ENCODE measurements at places on chromosomes 7 and 10.
A peak's percentile ranks its signal among the peaks of the same experiment; 100 is the strongest.

GRCh38 chr7:14639801-14640200 is 262.8 kb downstream of the DGKB start:
- no peak overlapping the region for H3K27ac ChIP-seq
- H3K36me3 ChIP-seq, result no peaks in the 10 kb centered on the region
- H3K27me3 ChIP-seq, result no peaks in the 10 kb centered on the region
- no peak for DNase-seq

DNA sequence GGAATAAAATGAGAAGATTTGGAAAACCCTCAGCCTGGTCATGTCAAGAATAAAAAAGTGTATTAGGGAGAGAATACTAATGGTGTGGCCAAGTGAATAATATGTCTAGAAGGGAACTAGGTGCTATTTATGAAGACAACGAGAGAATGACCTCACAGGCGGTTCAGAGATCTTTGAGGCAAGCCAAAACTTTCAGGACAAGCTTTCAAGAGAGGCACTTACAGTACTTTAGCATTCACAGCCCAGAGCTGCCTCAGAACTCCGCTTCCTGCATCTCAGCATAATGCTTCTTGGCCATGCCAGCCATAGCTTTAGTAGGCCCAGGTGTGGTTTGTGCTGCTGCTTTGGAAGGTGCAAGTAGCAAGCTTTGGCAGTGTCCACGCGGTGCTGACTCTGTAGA is 37.2 kb upstream of the CCDC7 start:
- no peaks in the 10 kb centered on the region for H3K27me3 ChIP-seq
- H3K4me1 ChIP-seq, result peaks cover 24% of the 10 kb centered on the region
- H3K4me3 ChIP-seq, result no peak overlapping the region
- H3K36me3 ChIP-seq, result no peaks in the 10 kb centered on the region
- H3K27ac ChIP-seq, result no peak overlapping the region
- no peak for DNase-seq

GRCh38 chr10:6053816-6054631 is 8.1 kb downstream of the IL2RA start:
- no peak overlapping the region for H3K27ac ChIP-seq
- H3K4me3 ChIP-seq, result no peak overlapping the region
- H3K4me1 ChIP-seq, result no peaks in the 10 kb centered on the region
- no peaks in the 10 kb centered on the region for H3K27me3 ChIP-seq
- H3K36me3 ChIP-seq, result no peaks in the 10 kb centered on the region

DNA sequence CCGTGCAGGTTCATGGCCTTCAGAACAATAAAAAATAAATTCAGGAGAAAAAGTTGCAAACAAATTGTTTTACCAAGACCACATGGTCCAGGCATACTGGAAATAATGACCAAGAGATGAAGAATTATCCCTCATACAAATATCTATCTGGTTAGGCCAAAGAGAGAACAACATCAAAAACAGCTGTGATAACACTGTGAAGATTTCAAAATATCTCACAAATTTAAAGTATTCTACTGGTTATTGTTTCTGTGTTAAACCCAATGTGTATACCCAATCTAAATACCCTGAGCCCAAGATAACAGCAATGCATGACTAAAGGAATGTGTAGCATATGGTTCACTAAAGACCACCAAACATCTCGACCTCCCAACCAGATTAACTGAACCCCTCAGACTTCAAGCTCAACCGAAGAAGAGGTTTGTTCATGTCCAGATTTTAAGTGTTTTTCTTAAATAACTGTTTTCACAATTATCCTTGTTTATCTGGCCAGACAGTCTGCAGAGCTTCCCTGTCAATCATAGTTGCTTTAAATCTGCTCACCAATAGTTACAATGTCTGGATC is 10.9 kb downstream of the OR9A2 start:
- no peak overlapping the region for H3K27ac ChIP-seq
- H3K4me3 ChIP-seq, result no peak overlapping the region
- DNase-seq, result no peak
- no peaks in the 10 kb centered on the region for H3K27me3 ChIP-seq
- no peaks in the 10 kb centered on the region for H3K36me3 ChIP-seq
- peaks cover 14% of the 10 kb centered on the region for H3K4me1 ChIP-seq

DNA sequence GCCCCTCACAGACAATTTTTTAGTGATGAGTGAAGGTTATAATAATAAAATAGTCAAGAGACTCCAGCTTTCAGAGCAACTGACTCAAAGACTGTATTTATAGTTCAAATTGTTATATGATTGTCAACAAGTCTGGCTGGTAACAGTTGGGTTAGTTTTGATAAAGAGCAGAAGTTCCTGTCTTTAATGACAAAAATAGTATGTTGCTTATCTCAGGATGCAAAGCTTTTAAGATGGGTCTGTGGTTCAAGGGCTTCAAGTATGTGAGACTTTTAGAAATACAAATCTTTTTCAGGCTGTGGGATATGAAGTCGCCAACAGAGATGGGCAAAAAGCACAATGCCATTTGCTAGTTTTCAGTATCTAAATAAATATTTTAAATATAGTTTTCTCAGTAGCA is 118.4 kb downstream of the ABCA13 start:
- no peak for DNase-seq
- H3K27ac ChIP-seq, result no peak overlapping the region
- peaks cover 3% of the 10 kb centered on the region for H3K27me3 ChIP-seq
- no peak overlapping the region for H3K4me3 ChIP-seq

GRCh38 chr10:57314046-57314445 is 953.0 kb upstream of the ZWINT start:
- H3K27ac ChIP-seq, result no peak overlapping the region
- H3K27me3 ChIP-seq, result no peaks in the 10 kb centered on the region
- DNase-seq, result no peak
- H3K4me1 ChIP-seq, result no peaks in the 10 kb centered on the region

DNA sequence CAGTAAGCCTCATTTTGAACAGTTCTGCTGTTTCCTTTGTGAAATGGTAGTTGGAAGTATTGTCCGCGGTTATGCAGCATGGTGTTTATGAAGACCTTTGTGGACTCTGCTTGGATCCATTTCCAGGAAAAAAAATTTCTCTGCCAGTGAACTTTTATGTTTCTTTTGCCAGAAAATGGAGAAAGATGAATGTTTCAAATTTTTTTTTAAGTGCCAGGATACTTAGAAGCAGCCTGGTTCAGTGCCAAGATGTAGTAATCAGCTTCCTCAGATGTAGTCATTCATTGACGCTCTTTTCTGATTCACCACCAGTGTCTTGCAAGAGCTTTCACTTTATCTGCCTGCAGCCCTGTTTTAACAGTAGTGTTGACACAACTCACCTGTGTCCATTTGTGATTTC is 258.2 kb downstream of the SDK1 start:
- peaks cover 19% of the 10 kb centered on the region for H3K4me1 ChIP-seq
- no peak overlapping the region for H3K4me3 ChIP-seq
- no peak overlapping the region for H3K27ac ChIP-seq

- no peaks in the 10 kb centered on the region for H3K27me3 ChIP-seq
- peak; percentile 60 for DNase-seq
- no peaks in the 10 kb centered on the region for H3K4me1 ChIP-seq
- no peak overlapping the region for H3K27ac ChIP-seq
Measured at GRCh38 chr7:149733131-149733923, 40.1 kb downstream of the ZNF467 start.

DNA sequence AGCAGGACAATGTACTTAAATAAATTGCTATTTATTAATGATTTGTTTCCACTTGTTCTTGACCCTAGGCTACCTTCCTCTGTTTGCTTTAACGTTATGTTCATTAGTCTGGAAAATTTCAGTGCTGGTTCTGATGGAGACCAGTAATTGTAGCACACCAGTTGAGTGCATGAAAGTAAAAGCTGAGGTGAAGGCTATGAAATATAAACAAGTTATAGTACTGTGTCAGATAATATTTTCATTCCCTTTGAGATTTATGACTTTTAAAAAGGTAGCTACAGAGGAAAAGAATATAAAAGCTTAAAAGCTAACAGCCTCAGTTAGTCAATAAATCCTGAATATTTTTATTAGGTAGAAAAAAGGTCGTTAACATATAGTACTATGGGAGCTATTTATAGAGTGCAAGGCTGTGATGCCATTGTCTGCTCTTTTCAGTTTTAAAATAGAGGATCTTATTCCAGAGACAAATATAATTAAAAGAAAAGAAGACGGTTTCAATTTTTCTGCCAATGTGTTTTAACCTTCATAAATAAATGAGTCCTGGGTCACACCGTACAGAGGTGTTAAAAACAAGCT is 351.8 kb upstream of the ETV1 start:
- no peaks in the 10 kb centered on the region for H3K4me1 ChIP-seq
- no peak overlapping the region for H3K27ac ChIP-seq
- no peaks in the 10 kb centered on the region for H3K36me3 ChIP-seq
- DNase-seq, result no peak

DNA sequence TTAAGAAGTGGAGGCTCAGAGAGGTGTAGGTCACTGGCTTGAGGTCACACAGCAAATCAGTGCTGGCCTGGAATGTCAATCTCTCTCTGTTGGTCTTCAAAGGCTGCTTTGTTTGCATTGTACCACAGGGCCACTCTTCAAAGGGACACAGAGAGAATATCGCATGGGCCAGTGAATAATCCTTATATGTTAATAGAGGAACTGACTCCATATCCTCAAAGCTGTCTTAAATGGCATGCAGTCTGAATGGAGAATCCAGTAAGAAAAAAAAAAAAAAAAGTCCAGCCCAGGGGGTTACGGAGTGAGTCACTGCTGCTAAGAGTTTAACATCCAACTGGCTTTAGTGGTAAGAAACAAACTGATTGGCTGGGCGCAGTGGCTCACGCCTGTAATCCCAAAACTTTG is 54.1 kb downstream of the NRAP start:
- peaks cover 27% of the 10 kb centered on the region for H3K27me3 ChIP-seq
- H3K36me3 ChIP-seq, result no peaks in the 10 kb centered on the region
- H3K27ac ChIP-seq, result no peak overlapping the region
- no peak for DNase-seq
- H3K4me3 ChIP-seq, result no peak overlapping the region

GRCh38 chr7:21330462-21331178 is 97.3 kb upstream of the SP4 start:
- no peak overlapping the region for H3K4me3 ChIP-seq
- DNase-seq, result no peak
- no peaks in the 10 kb centered on the region for H3K36me3 ChIP-seq
- H3K27me3 ChIP-seq, result no peaks in the 10 kb centered on the region

DNA sequence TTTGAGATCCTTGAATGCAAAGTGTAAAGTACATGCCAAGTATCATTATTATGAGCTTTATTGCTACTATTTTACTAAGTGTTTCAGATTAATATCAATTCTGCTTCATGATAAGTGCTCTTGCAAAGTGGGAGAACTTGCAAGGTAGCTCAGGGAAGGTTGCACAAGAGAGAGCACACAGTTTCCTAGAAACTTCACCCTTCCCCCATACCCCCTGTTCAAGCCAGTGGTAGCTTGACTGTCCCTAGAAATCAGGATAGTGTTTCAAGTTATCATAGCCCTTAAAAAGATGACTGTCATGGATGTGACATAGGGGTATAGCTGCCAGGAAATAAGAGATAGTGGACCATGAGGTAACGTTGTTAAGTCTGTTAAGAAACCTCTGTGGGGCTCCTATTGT is 251.5 kb downstream of the TRIL start:
- H3K36me3 ChIP-seq, result no peaks in the 10 kb centered on the region
- no peaks in the 10 kb centered on the region for H3K27me3 ChIP-seq
- H3K27ac ChIP-seq, result no peak overlapping the region
- H3K4me1 ChIP-seq, result peaks cover 25% of the 10 kb centered on the region

GRCh38 chr10:77855404-77856155 is 71.0 kb downstream of the DLG5 start:
- H3K4me3 ChIP-seq, result no peak overlapping the region
- peaks cover 16% of the 10 kb centered on the region for H3K36me3 ChIP-seq
- H3K27me3 ChIP-seq, result no peaks in the 10 kb centered on the region
- H3K27ac ChIP-seq, result no peak overlapping the region
- DNase-seq, result no peak

DNA sequence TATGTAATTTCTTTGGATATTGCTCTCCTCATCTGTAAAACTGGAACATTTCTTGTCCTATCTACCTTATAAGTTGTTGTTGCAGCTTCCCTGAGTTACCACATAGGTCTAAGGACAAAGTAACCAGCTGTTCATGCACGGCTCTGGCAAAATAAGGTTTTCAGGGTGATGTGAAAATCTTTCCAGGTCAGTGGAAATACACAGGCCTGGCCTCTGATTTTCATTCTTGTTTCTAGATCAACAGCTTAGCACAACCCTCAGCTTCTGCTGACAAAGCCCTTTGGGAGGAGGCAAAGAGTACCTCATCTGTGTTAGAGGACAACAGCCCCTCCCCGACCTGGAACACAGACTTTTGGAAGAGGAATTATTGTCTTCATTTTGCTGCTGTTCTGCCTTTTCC is 117.5 kb upstream of the AGK start:
- no peak for DNase-seq
- H3K4me3 ChIP-seq, result no peak overlapping the region
- no peaks in the 10 kb centered on the region for H3K36me3 ChIP-seq
- no peaks in the 10 kb centered on the region for H3K4me1 ChIP-seq
- H3K27ac ChIP-seq, result no peak overlapping the region
- H3K27me3 ChIP-seq, result no peaks in the 10 kb centered on the region

- no peaks in the 10 kb centered on the region for H3K4me1 ChIP-seq
- DNase-seq, result no peak
Measured at GRCh38 chr10:71799608-71800453, 26.5 kb upstream of the VSIR start.

DNA sequence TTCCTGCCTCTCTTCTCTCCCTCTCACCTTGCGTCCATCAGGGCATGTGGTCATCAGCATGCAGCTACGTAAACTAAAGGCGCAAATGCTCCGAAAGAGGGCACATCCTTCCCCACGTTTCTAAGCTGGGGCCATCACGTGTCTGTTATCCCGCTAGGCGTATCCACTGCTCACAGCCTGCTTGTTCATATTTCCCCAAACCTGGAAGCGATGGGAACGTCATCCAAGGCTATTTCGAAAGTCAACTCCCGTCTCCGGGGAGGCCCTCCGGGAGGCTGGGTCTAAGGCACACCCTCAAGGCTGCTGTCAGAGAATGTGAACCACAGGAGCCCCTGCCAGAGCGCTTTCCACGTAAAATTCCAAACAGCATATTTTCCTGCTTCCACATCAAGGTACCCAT is 199.2 kb downstream of the DIP2C start:
- H3K36me3 ChIP-seq, result no peaks in the 10 kb centered on the region
- H3K27me3 ChIP-seq, result no peaks in the 10 kb centered on the region
- peak overlapping the region; percentile 71 for H3K27ac ChIP-seq

GRCh38 chr7:77657427-77658224 is 38.6 kb upstream of the RSBN1L start:
- DNase-seq, result no peak
- no peak overlapping the region for H3K4me3 ChIP-seq
- H3K27me3 ChIP-seq, result no peaks in the 10 kb centered on the region
- no peaks in the 10 kb centered on the region for H3K4me1 ChIP-seq

All from tibial artery (tissue), 4 donors.